ENCODE measurements at places on chromosomes 12 and 14. TPM values are rescaled to one million over a fixed set of nuclear protein-coding genes. Genes with fewer than 3 reads are reported as not detected.

DNA sequence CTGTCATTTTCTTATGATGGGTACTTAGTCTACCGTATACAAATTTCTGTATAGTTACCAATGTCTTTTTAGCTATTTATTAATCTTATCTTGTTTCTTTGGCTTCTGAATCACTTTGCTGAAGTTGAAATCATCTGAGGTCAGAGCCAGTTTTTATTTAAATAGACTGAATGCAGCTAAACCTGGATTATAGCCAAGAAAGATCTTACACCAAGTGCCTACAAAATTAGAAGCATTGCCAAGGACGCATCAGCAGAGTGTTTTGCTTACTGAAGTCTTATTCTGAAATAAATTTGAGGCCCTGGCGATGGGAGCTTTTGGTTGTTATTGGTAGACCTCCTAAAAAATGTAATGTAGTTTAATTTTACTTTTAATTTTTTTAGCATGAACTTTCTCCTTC, 128.2 kb downstream of the RGS6 start:
- DNase-seq: no peak

- DNase-seq: no peak
Measured at GRCh38 chr14:65303899-65304222, 108.7 kb upstream of the FUT8 start.

Gene HOXC6
- total RNA-seq: 1.3 TPM

- DNase-seq: no peak
Measured at GRCh38 chr12:93376436-93377251, 1.1 kb upstream of the NUDT4 start.

DNA sequence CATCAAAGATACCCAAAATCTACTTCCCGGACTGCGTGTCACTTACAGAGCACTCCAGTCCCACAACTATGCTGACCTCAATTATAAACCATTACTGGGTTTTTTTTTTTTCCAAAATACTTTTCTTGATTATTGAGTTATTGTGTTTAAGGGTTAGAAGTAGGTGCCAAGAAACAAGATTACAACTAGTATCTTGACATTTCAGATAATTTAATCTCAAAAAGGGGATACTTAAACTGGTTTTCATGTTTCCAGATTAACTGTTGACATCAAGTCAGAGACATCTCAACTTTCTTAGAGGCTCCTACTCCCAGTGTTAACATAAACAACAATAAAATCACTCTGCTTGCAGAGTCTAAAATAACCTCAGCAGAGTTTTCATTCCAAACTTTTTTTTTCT, 131.2 kb upstream of the ARID2 start:
- DNase-seq: no peak

Gene TAMALIN
- total RNA-seq: 38.6 TPM

- no peak for DNase-seq
Measured at GRCh38 chr12:88952562-88952942, 372.3 kb upstream of the KITLG start.

GRCh38 chr14:92241966-92242595, 80.9 kb upstream of the SLC24A4 start:
- no peak for DNase-seq

Gene GALNT9
- 1.0 TPM for total RNA-seq

DNA sequence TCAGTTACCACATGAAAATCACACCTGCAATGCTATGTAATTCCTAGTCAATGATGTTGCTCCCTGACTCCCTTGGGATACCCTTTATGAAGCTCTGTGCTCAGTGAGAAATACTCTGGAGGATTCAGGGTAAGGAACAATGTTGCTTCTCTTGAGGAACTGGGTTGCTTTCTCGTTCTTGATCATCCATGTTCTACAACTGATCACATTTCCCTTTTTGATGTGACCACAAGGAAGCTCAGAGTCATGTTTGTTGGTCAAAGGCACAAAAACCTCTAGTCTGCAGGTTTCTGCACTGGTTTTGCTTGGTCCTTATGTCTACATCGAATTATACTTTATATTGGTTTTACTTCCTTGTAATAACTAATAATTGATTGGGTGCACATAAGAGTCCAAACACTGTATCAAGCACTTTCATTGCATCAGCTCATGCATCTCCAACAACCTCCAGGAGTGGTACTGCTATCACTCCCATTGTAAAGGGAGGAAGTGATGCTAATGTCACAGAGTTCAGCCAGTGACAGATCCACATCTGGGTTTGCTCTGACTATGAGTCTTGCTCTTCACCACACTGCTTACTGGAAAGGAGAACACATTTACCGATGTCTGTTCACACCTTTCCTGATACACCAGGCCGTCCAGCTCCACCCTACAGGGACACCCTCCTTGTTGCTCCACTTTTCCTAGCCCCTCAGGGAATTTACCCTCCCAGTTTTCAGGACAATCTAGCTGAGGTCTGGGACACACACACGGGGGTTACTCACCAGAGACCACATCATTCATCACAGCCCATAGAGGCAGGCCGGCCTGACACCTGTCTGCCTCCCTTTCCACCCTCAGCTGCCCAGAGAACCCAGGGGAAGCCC, 41.0 kb downstream of the CMKLR1 start:
- no peak for DNase-seq

- no peak for DNase-seq
Measured at GRCh38 chr14:104343690-104344640, 205.6 kb downstream of the KIF26A start.

GRCh38 chr12:69348162-69348938, at the start of gene LYZ:
Gene LYZ (plus strand): TSS chr12:69348381. CDS start chr12:69348409, 28 bp downstream.
- DNase-seq: no peak

- DNase-seq: no peak
Measured at GRCh38 chr14:61586544-61587055, 108.7 kb upstream of the HIF1A start.

- DNase-seq: no peak
Measured at GRCh38 chr12:126337556-126338441, 1272.6 kb downstream of the AACS start.

GRCh38 chr12:47822401-47822800, 2.7 kb upstream of the HDAC7 start:
- no peak for DNase-seq

DNA sequence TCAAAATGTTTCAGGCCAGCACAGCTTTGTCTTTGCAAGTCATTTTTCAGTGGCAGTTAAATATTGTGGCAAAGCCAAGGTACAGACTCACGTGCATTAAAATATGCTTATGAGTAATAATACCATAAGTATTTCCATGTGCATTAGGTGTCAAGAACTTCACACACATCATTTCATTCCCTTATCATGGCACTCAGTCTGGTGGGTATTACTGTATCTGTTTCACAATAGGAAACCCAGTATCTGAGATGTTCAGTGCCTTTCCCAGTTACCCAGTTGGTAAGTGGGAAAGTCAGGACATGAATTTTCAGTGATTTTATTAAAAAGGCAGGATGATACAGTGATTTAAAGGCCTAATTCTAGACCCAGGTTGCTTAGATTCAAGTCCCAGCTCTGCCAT, 52.9 kb downstream of the IFNG start:
- DNase-seq: no peak

DNA sequence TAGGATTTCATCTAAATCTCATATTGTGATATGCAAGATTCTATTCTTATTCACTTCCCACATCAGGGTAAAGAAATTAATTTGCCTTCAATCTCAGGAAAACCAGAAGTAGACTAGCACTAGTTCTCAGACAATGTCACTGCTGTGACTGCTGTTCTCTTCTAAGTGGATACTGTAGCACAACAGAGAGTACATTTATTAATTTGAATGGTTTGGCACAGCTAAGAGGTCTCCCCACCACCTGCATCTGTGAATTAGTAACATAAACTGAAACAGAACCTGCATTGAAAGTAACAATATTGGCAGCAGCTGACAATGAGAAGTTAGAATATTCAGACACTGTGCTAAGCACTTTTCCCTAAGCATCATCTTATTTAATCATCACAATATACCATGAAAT, 253.1 kb downstream of the PDZRN4 start:
- DNase-seq: no peak

Gene TPPP2
- total RNA-seq: not detected

- DNase-seq: no peak
Measured at GRCh38 chr14:76311079-76311758, 64.7 kb upstream of the ESRRB start.

DNA sequence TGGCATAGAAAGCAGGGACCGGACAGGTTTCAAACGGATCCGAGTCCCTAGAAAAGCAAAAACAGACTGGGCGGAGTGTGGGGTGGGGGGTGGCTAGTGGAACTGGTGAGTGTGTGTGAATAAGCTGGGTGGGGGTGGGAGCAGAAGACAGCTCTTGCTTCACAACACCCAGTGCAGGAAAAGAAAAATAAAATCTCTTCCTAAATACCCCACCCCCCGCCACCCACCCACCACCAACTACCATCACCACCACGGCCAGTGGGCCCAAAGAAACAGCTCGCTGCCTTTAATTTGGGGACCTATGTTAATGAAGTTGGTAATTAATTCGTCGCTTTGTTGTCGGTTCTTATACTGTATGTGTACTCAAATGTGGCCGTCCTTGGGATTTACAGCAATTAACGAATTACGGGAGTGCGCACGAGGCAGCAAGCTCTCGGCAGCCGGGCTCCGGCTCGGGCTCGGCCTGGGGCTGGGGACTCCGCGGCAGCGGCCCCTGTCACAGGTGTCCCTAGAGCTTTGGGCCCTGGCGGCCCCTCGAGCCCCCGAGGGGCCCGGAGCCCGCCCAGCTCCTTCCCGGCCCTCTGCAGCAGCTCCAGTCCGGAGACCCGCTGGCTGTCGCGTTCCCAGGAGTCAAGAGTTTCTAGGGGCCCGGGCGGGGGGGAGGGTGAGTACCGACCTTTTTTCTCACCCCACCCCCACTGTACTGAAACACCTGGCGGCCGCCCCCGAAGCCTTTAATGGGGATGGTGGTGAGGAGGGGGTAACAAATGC, 1.5 kb upstream of the OTX2 start:
- DNase-seq: no peak

DNA sequence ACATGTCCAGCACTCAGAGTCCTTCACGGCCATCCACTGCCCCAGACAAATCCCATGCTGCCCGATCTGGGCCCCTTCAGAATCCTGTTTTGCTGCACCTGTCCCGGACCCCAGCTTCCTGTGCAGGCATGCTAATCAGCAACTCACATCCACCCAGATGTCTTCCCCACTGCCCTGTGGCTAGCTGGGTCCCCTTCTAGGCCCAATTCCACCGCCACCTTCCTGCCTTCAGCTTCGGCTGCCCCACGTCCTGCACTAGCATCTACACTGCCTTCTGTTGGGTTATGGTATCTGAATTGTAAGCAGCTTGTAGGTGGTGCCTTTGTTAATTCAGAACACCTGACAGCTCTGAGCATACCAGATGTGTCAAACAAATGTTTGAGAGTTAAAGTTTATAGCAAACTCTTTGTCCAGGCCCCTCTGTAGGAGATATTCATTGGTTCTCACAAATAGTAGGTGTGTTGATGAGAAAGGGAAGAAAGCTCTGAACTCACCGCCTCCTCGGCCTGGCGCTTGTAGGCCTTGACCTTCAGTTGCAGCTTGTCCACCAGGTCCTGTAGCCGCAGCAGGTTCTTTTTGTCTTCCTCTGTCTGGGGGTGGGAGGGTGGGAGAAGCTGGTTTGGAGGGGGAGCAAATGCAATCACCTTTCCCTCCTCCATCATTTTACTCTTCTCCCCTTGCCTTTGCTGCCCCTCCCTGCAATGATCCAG, 6.0 kb downstream of the CMTM5 start:
- no peak for DNase-seq

GRCh38 chr12:114812384-114812783, 128.4 kb upstream of the TBX3 start:
- no peak for DNase-seq

GRCh38 chr12:3299929-3300832, 190.8 kb upstream of the PRMT8 start:
- peak; percentile 94 for DNase-seq

GRCh38 chr14:89171168-89171567, 245.9 kb downstream of the FOXN3 start:
- no peak for DNase-seq
